Activated gamma-delta T cell treated with Interleukin-2 at 50 U/mL for 16 hours (primary cell): ENCODE measurements at places on chromosomes 5 and 9.
A peak's percentile ranks its signal among the peaks of the same experiment; 100 is the strongest.

- DNase-seq = no peak
Measured at GRCh38 chr5:72066705-72067107, 40.6 kb upstream of the MAP1B start.

GRCh38 chr5:170333161-170333910 lies 35.8 kb upstream of the LCP2 start:
- peak; percentile 68 for DNase-seq

GRCh38 chr9:38642951-38643814 lies 22.8 kb upstream of the ANKRD18A start:
- no peak for DNase-seq

DNA sequence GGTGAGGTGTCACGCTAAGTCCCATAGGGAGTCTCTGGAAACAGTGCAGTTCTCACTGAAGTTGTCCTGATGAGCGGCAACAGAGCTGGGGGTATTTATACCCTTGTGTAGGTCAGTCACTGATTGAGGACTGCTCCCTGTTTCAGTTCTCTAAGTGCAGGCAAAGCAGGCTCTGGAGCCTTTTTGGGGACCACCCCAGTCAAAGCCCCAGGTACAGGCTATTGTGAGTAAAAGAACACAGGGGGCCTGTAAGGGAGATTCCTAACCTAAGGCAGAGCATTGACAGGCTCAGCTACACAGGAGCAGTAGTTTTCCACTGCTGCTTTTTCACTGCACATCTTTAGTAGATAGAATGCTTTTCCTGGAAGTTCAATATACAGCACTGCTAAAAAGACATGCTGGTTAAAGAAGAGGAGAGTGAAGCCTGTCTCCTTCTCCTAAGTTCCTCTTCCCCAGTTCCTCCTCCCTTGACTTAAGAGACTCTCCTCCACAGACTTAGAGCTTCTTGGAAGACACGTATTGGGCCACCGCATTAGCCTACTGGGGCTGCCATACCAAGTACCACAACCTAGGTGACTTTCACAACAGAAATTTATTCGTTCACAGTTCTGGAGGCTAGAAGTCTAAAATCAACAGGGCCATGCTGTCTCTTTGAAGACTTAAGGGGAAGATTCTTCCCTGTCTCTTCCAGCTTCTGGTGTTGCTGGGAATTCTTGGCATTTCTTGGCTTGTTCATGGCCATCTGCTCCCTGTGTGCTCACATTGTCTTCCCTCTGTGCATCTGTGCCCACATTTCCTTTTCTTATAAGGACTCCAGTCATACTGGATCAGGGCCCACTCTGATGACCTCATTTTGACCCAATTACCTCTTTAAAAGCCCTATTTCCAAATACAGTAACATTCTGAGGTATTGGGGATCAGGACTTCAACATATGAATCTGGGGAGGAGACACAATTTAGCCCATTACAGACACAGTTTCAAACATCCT lies 221.0 kb downstream of the ESM1 start:
- DNase-seq = no peak

DNA sequence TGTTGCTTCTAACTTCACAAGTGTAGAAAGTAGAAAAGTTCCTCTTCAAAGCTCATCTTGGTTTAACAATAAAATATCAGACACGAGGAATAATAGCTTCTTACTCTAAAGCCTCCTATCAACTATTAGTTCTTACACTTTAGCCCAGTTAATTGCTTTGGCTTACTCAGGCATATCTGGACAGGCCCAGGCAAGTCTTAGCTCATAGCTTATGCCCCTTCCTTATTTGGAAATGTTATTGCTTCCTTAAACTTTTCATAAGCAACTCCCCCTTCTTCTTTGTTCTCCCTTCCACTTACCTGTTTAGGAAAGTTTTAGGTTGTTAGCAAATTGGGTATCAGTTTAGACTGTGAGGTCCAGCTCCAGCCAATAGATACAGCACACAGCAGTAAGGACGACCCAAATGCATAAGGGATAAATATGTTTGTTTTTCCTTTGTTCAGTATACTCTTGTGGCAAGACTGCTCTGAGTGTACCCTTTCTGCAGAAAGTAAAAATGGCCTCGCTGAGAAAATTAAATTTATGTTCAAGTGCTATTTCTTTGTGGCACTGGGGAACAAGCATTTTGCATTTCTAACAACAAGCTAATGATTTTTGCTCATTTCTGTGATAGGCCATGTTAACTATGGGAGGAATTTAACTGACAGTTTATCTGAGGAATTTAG lies 162.1 kb downstream of the SMC2 start:
- DNase-seq = no peak

GRCh38 chr9:130781569-130781968 lies 53.5 kb upstream of the ABL1 start:
- DNase-seq = no peak

- no peak for DNase-seq
Measured at GRCh38 chr9:105054491-105054890, 126.5 kb upstream of the ABCA1 start.

GRCh38 chr5:131974622-131974955 lies 29.1 kb upstream of the MEIKIN start:
- DNase-seq = no peak

DNA sequence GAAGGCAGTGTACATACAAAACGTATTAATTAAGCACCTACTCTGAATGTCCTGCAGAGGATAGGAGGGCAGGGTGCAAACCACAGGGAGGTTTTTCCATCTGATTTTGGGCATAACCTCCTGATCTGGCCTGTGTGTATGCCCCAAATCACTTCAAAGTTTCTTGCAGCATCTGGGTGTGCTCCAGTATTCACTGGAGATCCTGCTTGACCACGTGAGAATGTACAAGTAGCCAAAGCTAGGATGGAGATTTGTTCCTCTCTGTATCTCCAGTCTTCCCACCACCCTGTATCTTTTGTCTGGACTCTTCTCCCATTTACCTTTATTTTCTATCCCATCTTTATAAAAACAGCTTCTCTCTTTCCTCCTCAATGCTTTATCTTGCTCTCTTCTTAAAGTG lies 207.7 kb downstream of the FBXL7 start:
- no peak for DNase-seq

DNA sequence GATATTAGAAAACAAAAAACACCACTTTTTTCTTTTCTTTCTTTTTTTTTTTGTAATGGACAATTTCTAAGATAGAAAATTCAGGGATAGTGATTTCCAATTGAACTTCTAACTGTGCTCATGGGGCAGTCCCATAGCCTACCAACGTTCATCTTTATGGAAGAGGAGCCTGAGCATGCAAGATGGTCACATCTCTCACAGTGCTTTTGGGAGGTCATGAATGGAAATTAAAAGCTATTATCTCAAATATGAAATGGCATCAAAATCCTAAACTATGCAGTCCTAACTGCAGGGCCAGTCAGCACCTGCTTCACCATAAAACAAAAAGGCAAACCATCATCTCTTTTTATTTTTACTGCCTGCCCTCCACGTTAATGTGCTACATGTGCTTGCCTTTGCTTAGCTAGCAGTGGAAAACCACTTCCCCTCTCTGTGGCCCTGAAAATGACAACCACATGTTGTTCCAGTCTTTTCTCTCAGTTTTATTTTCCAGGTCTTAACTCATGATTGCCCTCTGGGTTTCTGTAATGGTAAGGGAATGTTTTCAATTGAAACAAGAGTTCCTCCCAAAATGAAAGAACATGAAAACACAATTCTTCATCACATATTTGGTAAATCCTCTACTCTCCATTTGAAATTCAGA lies 16.7 kb downstream of the IFNB1 start:
- DNase-seq = no peak

DNA sequence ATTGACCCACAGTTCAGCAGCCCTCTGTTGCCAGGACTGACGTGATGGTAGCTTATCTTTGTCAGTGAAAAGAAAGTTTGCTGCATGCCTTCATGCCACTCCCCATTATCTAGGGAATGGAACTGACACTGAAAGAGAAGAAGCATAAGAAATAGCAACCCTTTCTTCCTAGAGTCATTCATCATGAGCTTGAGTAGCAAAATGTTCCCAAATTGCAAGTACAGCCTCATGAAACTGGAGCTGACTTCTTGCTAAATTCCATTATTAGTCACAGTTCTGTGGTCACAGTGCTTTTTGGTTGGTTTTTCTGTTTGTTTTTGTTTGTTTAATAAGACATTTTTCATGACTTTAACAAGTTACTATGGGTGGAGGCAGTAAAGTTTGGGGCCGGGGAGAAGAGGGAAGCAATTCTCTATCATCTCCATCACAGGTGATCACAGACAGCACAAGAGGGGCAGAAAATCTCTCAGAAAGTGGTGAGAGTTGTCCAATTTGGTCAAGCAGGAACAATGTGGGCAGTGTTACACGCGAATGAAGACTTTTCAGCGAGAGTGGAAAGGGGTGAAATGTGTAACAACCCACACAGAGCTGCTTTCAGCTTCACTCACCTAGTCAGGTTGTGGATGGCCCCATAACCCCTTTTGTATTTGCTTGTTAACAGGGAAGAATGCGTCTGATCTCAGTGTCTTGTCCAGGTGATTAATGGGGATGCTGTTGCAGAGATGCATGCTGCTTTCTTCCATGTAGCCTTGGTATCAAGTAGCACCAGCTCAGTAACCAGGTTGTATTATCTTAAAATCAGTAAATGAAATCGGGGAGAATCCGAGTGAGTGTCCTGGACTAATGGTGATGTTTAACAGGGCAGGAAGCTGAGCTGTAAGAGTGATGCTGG lies 440.4 kb downstream of the DMRT2 start:
- DNase-seq = no peak

- DNase-seq = no peak
Measured at GRCh38 chr5:97208714-97209113, 25.7 kb upstream of the RIOK2 start.

DNA sequence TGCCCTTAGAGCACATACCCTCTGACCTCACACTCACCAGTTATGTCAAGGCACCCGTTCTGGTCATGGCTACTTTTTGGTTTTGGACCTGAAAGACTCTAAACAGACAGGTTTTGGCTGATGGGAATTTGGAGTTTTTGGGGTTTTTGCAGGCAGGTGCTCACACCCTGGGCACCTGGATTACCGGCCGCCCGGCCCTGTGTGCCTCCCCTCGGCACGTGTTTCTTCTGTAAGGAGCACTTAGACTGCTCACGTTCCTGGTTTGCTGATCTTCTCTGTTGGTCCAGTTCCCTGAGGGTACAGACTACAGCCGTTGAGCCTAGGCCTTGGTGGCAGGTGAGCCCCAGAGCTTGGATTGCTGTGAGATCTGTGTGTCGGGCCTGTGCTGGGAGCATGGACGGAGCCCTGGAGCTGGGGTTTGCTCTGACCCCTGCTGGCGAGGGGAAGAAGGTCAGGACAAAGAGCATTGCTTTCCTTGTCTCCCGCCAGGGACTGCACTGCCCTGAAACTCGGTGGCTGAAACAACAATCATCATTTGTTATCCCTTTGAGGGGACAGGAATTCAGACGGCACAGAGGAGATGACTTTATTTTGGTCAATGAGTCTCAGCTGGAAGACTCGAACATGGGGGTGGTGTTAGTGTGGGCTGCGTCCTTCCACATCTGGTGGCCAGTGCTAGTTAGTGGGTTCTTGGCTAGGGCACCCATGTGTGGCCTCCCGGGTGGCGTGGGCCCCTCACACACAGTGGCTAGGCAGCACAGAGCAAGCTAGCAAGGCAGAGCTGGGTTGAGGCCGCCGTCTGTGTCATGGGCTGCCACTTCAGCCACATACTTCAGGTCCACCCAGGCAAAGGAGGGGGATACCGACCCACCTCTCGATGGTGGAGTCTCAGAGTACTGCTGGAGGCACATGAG lies 76.4 kb downstream of the EHMT1 start:
- DNase-seq = no peak

GRCh38 chr5:51225789-51226742 lies 157.2 kb upstream of the ISL1 start:
- DNase-seq = no peak
